ENCODE measurements at places on chromosomes 11 and 22. TPM values are rescaled to one million over a fixed set of nuclear protein-coding genes. Genes with fewer than 3 reads are reported as not detected.
A peak's percentile ranks its signal among the peaks of the same experiment; 100 is the strongest.

DNA sequence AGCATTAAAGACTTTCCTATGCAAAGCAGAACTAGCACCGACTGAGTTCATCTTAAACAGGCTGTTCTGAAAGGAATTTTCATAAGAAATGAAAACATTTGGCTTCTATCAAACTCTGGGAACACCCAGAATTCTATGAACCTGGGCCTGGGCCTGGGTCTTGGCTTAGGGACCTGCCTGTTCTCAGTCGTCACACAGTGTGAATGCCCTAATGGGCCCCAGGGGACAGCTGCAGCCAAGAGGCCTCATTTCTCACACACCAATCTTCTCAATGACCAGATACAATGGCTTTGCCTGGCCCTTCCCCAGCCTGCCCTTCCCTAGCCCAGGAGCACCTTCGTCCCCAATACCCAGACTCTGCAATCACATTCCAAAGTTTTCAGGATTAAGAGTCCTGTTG lies 234.9 kb upstream of the ARHGAP20 start:
- DNase-seq: no peak

DNA sequence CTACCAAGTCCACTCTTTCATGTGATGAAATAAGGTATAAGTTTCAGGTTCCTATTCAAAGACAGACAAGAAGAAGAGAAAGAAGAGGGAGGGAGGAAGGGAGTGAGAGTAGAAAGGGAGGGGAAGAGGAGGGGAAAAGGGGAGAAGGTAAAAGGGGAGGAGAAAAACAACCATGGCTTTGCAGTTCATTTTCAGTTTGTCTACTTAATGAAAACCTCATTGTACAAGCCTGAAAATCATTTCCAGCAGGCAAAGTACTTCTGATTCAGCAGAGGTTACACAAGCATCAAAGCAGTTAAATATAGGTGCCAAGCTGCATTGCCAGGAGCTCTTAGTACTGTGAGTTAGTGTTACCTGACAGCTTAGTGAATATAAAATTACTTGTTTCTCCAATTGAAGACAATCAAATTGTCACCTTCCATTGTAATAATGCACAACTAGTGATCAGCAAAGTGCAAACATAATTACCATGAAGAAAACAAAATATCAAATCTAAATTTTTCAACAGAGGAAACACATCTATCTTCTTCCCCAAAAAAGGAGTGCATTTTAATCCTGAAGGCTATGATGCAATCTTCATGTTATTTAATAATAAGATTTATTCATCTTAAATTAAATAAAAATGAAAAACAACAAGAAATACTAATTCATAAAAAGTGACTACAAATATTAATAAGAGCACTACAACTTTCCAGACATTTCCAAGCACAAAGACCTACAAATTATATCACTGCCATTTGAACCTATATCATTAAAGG lies 8.2 kb downstream of the SOX6 start:
- peak; percentile 16 for DNase-seq

DNA sequence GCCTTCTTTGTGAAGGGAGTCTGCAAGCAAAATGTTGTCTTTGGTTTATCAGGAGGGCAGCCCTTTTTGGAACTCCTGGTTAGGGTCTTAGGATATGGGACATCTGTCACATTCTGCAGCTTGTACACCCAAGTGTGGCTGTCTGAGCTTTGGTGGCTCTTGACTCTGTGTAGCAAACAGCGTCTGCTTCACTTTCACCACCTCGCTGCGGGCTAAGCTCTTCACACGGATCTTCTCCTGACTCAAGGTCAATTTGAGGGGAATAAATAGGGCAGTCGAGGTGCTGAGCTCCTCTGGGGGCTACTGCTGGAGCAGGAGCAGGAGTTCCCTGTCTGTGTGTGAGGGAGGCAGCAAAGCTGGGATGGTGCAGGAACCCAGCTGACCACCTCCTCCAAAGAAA lies 10.6 kb downstream of the MICAL2 start:
- no peak for DNase-seq

DNA sequence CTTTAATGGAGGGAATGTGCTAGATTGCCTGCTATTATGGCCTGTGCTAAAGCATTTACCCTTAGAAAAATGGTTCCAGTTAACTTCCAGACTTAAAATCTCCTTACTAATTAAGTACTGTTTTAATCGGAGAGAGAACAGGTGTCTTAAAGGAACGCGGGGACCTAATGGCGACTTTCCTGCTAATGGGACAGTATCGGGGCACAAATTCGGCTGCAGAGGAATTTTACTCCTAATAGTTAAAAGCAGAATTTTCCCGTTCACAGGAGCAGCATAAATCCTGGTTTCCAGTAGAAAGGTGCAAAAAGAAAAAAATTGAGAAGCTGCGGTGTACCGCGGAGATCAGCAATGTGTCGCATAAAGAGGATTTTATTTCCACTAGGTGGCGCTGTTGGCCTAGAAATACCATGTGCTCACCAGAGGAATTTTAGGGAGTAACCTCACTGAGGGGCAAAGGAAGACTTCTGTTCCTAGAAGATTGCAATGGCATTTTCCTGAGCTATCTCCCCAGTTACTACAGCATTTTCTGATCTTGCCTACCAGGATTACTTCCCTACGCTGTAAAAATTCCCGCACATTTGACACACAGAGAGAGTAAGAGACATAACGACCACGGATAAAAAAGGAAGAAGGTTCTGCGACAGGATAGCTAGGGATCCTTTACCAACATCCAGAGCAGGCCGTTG lies 44.5 kb downstream of the ZNF280B start:
- DNase-seq: no peak

DNA sequence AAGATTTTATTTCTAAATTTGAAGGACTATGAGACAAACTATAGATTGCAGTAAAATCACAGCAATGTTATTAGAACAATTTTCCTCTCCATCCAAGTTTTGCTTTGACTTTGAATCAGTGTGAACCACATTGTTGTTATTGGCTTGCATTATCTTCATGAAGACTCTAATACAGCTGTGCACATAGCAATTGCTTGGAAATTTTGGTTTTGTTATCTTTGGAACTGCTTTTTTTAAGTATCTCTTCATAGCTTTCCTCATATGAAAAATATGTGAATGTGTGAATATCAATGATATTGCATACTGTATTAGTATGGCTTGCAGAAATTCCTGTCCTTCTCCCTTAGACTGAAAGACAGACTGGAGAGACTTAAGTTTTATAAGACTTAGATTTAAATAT lies 666.6 kb downstream of the LUZP2 start:
- no peak for DNase-seq

F2 gene
- polyA plus RNA-seq: not detected

DNA sequence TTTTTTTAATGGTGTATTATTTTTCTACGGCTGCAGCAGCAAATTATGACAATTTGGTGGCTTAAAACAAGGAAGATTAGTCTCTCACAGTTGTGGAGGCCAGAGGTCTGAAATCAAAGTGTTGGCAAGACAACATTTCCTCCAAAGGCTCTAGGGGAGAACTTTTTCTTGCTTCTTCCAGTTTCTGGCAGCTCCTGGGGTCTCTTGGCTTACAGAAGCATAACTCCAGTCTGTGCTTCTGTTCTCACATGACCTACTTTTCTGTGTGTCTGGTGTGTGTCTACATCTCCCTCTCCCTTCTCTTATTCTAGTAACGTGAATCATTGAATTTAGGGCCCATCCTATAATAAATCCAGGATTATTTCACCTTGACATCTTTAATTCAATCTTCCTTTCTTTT lies 551.9 kb upstream of the LUZP2 start:
- peak; percentile 67 for DNase-seq

DNA sequence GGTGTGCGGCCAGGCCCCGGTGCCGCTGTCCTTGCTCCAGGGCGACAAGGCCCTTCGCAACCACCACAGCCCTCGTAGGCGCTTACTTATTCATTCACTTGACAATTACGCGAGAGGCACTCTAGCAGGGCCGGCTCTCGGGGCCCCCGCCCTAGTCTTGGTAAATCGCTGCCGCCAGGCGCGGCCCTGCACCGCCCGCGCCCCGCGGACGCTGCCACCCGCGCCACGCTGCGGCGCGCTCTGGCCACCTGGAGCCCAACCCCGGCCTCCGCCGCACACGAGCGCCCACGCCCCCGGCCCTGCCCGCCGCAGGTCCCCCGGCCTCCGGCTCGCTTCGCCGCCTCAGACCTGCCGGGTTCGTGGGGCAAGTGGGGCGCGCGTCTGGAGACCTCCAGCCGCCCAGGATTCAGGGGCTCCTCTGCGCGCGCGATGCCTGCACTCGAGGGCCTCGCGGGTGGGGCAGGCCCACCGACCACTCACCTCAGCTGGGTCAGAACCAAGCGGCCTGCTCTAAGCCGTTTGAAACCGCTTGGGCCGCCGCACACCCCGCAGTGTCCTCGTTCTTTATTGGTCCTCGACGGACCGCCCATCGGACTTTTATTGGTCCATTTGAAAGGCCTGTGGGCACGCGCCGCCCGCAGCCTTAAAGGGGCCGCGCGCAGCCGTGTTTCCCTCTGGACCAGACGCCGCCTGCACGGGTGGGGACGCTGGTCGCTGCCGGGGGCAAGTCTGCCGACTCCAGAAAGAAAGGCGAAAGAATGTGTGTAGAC lies at the start of gene CKAP5:
TSS of gene CKAP5 (minus strand) at position 541 of the 770 bp plus-strand sequence. CDS start 25,049 bp downstream, outside the sequence.
- peak; percentile 92 for DNase-seq

- no peak for DNase-seq
Measured at GRCh38 chr11:71426413-71426812, 21.8 kb downstream of the DHCR7 start.

DNA sequence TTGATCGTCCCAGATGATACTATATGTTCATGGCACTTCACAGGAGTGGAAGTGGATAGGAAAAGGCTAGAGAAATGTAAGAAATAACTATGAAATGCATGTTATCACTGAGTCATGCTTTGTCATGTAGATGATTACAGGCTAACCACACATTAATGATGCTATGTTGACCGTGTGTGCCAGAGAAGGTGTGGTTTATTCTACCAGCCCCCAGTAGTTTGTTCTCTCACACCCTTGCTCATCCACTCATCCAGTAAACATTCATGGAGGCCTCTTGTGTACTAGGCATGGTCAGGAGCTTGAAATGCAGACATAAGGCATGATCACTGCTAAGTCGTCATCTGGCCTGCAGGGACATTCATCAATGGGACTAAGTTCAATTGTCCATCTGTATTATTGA lies 153.0 kb upstream of the PITPNB start:
- no peak for DNase-seq

DNA sequence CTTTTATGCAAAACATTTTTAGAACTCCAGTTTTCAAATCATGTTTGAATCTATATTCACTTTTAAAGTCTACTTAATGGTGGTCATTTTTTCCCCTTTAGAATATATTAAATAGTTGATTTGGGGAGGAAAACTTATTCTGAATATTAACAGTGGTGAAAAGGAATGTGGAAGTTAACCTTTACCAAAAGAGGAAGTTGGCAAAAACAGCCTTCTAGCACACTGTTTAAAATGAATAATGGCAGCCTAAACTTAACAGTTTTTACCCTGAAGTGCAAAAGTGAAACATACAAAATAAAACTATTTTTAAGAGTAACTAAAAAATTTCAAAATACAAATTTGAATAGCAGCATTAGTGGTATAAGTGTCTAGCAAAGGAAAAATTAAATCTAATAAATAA lies 86.4 kb downstream of the GRK3 start:
- no peak for DNase-seq

SLC6A5 gene
- polyA plus RNA-seq: not detected

SLN gene
- 0.23 TPM for polyA plus RNA-seq

GRCh38 chr22:45304971-45305370 lies 4.8 kb upstream of the FAM118A start:
- no peak for DNase-seq

DNAJC24 gene
- polyA plus RNA-seq: 28.5 TPM

JAML gene
- polyA plus RNA-seq: 6.9 TPM

GRCh38 chr11:64765291-64765850 lies 5.6 kb upstream of the PYGM start:
- peak; percentile 27 for DNase-seq

TMEM191B gene
- polyA plus RNA-seq: 0.54 TPM

FGF4 gene
- polyA plus RNA-seq: not detected

DNA sequence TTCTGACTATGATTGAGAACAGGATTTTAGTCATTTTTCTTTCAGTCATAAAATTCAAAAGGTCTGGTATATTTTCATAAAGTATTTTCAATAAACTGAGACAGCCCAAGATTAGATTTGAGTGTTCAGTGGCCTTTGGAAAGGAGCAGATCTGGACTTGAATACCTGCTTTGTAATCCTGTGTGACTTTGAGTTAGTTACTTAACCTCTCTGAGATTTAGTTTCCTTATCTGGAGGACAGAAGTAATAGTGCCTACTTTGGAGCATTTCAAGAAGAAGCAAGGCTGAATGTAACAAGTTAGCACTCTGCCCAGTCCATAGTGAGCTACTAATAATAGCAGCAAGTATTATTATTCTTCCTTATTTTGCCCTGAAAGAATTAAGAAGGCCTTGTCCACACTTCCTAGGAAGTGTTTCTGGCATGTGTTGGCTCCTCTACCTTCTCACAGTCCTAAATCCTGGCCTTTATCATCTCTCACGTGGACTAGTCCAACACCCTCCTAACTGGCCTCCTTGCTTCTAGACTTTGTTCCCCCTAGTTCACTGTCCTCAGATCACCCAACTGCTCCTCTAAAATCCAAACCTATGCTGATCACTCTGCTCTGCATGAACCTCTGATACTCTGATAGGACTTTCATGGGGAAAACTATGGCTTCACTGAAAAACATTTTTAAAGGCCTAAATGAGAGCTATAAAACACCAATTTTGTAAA lies 115.8 kb downstream of the PLEKHA7 start:
- no peak for DNase-seq

DNA sequence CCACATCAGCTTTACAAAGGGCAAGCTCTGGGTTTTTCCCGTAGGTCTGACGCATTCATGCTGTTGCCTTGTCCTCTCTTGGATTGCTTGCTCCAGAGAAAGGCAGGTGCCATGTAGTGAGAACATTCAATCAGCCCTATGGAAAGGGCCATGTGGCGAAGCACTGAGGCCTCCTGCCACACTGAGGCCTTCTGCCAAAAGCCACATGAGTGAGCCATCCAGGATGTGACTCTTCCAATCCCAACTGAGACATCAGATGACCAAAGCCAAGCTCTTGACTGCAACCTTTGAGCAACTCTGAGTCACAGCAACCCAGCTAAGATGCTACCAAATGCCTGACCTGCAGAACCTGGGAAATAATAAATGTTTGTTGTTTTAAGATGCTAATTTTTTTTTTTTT lies 9.0 kb upstream of the PANX3 start:
- DNase-seq: no peak

DNA sequence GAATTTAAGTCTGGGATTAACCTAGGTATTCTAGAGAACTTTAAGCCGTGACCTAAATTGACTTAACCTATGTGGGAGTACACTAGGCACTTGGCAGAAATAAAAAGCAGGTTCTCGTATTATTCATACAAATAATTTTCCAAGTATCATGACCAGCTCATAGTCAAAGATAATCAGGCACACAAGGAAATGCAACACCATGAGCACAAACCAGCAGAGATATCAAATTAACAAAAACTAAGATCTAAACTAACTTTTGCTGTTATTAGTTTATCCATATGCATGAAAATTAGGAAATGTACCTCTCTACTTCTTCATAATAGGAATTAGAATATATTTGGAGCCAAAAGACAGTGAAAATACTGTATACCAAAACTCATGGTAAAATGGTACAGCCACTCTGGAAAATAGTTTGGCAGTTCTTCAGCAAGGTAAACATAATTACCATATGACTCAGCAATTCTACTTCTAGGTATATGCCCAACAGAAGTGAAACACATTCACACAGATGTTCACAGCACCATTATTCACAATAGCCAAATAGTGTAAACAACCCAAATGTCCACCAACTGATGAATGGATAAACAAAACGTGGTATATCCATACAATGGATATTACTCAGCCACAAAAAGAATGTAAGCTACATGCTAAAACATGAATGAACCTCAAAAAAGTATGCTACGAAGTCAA lies 154.1 kb downstream of the ENTHD1 start:
- no peak for DNase-seq

- DNase-seq: no peak
Measured at GRCh38 chr11:20844630-20845029, 175.2 kb downstream of the NELL1 start.

- no peak for DNase-seq
Measured at GRCh38 chr11:68775951-68776388, 24.6 kb upstream of the TESMIN start.
